ENCODE measurements at places on chromosomes 6 and 20. TPM values are rescaled to one million over a fixed set of nuclear protein-coding genes. Genes with fewer than 3 reads are reported as not detected.

- H3K27ac ChIP-seq: no peak overlapping the region
- no peak for DNase-seq
- H3K27me3 ChIP-seq: no peaks in the 10 kb centered on the region
- no peaks in the 10 kb centered on the region for H3K4me1 ChIP-seq
Observed at GRCh38 chr6:139325125-139325524, 33.3 kb upstream of the TXLNB start.

DNA sequence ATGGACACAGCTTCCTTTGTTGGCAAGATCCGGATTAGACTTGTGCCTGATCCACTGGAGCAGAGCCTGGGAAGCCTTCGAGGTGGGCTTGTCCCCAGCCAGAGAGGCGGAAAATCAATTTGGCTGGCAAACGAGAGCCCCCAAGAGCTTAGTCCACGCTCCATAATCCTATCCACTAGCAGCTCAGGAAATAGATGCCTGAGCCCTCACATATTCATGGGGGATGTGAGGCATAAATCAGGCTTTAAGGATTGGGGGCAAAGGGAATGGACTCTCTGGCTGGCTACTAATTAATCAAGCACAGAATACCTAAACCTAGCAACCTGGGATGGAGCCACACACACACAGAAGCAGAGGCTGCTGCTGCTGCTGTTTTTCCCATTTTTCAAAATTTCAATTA lies 137.9 kb downstream of the PKHD1 start:
- no peaks in the 10 kb centered on the region for H3K4me1 ChIP-seq
- no peaks in the 10 kb centered on the region for H3K27me3 ChIP-seq
- H3K36me3 ChIP-seq: no peaks in the 10 kb centered on the region
- DNase-seq: no peak
- no peak overlapping the region for H3K27ac ChIP-seq

DNA sequence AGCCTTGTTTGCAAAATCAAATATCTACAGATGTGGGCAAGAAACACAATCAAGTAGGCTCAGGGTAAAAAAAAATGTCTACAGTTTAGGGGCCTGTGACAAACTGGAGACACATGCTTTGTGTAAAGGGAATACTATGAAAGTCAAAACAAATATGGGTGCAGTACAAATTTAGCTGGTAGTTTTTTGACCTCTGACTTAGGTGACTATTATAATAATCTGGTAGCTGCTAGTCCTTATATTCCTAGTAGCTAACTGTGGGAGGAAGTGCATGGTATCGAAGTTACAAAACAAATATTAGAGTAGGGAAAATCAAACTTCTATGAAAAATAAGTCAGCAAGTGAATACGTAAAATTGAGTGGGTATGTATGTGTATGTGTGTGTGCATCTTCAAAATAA lies 35.4 kb downstream of the CYP24A1 start:
- no peaks in the 10 kb centered on the region for H3K4me1 ChIP-seq
- H3K27ac ChIP-seq: no peak overlapping the region
- no peak overlapping the region for H3K4me3 ChIP-seq
- no peaks in the 10 kb centered on the region for H3K27me3 ChIP-seq
- DNase-seq: no peak

Gene TXNDC5
- total RNA-seq: 96.7 TPM

DNA sequence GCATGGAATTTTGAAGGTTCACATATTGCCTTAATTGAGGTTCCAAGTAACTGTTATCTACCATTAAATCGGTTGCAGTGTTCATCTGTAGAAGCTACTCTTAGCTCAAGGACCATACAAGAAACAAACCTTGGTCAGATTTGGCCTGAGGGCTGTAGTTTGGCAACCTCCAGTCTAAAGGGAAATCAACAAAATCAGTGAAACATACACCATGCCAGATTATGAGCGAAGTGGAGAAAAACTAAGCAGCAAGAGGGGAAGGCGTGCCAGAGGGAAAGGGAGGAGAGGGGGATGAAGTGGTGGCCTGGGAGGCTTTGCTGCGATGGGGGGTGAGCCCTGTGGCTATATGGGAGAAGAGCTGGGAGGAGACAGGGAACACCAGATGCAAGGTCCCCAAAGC lies 8.8 kb upstream of the SNAI1 start:
- no peaks in the 10 kb centered on the region for H3K36me3 ChIP-seq
- DNase-seq: no peak

GRCh38 chr20:63895952-63896263 lies 982 bp downstream of the DNAJC5 start:
- no peaks in the 10 kb centered on the region for H3K4me1 ChIP-seq
- H3K4me3 ChIP-seq: peak overlapping the region; percentile 15
- no peaks in the 10 kb centered on the region for H3K36me3 ChIP-seq
- H3K27ac ChIP-seq: no peak overlapping the region
- no peaks in the 10 kb centered on the region for H3K27me3 ChIP-seq

DNA sequence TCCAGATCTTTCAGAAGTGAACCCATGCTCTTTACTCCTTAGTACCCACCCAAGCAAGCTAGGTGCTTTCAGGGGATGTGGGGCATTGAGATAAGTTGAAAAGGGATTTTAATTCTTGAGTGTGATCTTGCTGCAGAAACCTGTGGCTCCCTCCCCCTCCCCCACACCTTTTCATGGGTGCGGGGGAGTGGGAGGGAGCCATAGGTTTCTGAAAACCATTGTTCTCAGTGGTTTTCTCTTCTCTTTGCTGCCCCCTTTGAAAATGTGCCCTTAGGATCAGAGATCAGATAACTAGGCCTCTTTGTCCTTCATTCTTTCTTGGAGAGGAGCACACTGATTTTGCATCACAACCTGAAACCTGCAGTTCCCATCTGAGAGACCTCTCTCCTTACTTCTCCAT lies 2.4 kb downstream of the PCSK2 start:
- H3K36me3 ChIP-seq: no peaks in the 10 kb centered on the region
- DNase-seq: no peak
- H3K27me3 ChIP-seq: no peaks in the 10 kb centered on the region

Gene ZNF831
- total RNA-seq: 0.68 TPM

DNA sequence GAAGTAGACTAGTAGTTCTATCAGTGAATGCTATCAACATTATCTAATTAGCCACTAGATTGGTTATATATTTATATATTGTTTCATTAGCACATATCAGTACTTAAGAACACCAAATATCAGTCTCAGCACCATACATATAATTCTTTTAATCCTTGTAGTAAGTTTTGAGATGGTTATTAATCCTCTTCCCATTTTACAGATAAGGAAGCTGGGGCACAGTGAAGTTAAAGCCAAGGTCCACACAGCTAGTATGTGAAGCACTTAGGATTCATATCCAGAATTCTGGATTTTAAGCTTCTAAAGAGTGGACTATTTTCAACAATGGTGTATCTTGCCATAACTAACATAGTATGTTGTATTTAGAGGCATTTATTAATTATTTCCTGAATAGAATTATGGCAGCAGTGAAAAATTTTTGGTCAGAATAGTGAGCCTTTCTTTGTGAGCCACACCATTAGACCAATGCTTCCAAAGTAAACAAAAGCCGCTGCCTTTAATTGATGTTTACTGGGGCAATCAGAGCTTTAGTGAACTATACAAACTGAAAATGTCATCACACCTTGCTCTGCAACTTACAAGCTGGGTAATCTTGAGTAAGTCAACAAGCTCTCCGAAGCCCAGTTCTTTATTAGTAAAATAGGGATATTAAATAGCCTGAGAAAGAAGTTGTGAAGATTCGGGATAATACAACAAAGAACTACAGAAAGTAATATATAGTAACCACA lies 41.9 kb upstream of the HBS1L start:
- no peaks in the 10 kb centered on the region for H3K4me1 ChIP-seq
- H3K4me3 ChIP-seq: no peak overlapping the region
- H3K36me3 ChIP-seq: no peaks in the 10 kb centered on the region
- H3K27ac ChIP-seq: no peak overlapping the region
- no peak for DNase-seq

DNA sequence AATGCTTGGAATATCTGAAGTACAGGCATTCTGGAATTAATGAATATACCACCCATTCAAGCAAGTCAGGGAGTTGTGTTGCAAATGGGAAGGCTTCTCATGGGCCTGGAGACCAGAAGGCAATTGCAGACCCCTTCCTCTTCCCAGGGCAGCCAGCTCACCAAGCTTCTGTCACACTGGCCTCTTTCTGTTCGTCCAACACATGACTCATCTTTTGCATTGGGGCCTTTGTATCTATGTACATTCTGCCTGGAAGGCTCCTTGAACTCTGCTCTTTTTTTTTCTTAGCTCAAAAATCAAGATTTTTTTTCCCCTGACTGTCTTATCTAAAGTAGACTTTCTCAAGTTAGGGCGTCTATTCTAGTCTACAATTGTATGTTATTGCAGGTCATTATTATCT lies 132.9 kb upstream of the MYLIP start:
- H3K36me3 ChIP-seq: no peaks in the 10 kb centered on the region
- no peaks in the 10 kb centered on the region for H3K27me3 ChIP-seq

GRCh38 chr20:49446808-49447207 lies 35.7 kb downstream of the KCNB1 start:
- no peaks in the 10 kb centered on the region for H3K4me1 ChIP-seq
- no peaks in the 10 kb centered on the region for H3K36me3 ChIP-seq
- DNase-seq: peak; percentile 95
- H3K27ac ChIP-seq: no peak overlapping the region
- H3K4me3 ChIP-seq: no peak overlapping the region

- DNase-seq: no peak
- H3K27me3 ChIP-seq: no peaks in the 10 kb centered on the region
- no peak overlapping the region for H3K4me3 ChIP-seq
- no peaks in the 10 kb centered on the region for H3K4me1 ChIP-seq
- no peaks in the 10 kb centered on the region for H3K36me3 ChIP-seq
Observed at GRCh38 chr20:59194023-59194935, 30.7 kb downstream of the ZNF831 start.

All from aorta (tissue), 5 donors.